Left ventricle myocardium inferior (tissue), 1 donor: ENCODE measurements at places on chromosomes 12 and 14. TPM values are rescaled to one million over a fixed set of nuclear protein-coding genes. Genes with fewer than 3 reads are reported as not detected.

The MYO1A gene
- not detected for total RNA-seq

The PZP gene
- total RNA-seq, result 0.36 TPM

The P3H3 gene
- total RNA-seq, result 17.5 TPM

The KCNH3 gene
- total RNA-seq, result 0.41 TPM

DNA sequence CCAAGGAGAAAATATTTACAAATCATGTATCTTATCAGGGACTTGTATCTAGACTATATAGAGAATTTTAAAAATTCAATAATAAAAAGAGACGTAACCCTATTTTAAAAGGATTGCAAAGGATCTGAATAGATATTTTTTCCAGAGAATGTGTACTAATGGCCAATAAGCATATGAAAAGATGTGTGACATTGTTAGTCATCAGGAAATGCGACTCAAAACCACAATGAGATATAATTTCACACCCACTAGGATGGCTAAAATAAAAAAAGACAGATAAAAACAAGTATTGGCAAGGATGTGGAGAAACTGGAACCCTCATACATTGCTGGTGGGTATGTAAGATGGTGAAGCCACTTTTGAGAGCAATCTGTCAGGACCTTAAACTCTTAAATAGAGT, 141.9 kb upstream of the BMP4 start:
- DNase-seq, result no peak

DNA sequence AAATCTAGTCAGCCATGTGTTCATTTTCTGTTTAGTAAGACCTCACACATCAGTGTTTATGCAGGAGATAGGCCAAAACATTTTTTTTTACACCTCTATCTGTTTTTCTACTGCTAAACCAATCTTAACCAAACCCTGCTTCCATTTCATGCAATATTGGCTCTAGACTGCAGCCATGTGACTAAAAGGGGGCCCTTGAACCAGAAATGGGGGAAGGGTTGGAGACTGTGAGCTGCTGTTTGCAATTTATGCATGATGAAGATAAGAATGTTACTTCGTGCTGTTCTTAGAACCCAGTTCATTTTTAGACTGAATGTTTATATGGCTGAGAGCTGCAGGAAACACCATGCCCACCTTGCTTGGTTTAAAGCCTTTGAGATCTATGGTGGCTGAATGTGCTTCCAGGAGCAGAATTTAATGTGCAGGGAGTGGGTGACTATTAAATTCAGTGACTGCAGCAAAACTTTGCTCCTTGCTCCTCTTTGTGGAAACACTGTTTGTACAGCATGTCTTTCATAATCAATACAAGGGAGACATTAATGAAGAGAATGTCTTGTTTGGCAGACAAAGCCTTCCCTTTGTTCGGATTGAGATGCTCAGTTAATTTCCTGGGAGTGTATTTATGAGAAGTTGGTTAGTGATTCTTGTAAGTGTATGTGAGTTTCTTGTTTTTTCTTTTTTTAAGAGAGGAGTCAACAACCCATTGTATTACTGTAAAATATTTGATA, 53.6 kb downstream of the CHST11 start:
- no peak for DNase-seq

DNA sequence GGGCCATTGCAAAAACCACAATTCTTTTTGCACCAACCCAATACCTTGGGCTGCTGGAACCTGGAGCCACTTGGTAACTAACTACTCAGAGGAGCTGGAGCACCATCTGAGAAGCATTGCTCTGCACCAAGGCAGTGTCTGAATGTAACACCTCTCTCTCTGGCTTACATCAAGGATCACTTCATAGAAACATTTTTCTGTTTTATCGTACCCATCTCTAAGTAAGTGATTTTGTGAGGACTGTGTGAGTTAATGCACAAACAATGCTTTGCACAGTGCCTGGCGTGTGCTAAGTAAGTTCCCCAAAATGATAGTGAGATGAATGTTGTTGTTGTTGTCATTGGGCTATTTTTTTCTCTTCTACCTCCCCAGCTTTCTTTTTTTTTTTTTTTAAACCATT, 111.4 kb downstream of the ADCK1 start:
- DNase-seq, result no peak
